T47D (cell line): ENCODE measurements at places on chromosomes 1 and 21.

- no peak for DNase-seq
Observed at GRCh38 chr1:160610569-160611242, 31.4 kb upstream of the CD84 start.

GRCh38 chr1:150002217-150002616, 8.3 kb downstream of the OTUD7B start:
- DNase-seq: no peak

GRCh38 chr1:14253676-14254075, 344.8 kb upstream of the KAZN start:
- no peak for DNase-seq

DNA sequence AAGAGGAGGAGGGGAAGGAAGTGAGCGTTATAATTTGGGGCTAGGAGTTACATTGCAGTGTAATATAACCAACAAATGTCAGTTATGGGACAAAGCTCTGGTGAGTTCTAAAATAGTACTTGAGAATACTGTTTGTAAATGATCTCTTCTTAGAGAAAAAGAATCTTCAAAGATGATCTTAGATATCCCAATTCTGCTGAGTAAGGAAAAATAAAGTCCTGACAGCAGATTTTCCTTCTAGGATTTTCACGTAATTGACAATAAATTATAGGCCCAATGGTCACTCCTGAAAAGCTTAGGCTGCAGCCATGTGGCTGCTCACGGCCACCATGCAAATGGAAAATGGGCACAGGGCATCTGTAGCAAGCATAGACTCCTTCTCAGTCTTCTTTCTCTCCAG, 241.6 kb downstream of the SIPA1L2 start:
- no peak for DNase-seq

- DNase-seq: no peak
Observed at GRCh38 chr1:246698466-246699094, 25.6 kb upstream of the SCCPDH start.

- no peak for DNase-seq
Observed at GRCh38 chr1:41013796-41014195, 7.7 kb downstream of the SLFNL1 start.

- DNase-seq: no peak
Observed at GRCh38 chr1:200794506-200795065, 55.9 kb downstream of the CAMSAP2 start.

GRCh38 chr1:158686111-158687009, at the start of gene SPTA1:
Gene SPTA1, minus strand, starts transcription at chr1:158686715. Its CDS starts 198 bp downstream, at chr1:158686517.
- DNase-seq: no peak

DNA sequence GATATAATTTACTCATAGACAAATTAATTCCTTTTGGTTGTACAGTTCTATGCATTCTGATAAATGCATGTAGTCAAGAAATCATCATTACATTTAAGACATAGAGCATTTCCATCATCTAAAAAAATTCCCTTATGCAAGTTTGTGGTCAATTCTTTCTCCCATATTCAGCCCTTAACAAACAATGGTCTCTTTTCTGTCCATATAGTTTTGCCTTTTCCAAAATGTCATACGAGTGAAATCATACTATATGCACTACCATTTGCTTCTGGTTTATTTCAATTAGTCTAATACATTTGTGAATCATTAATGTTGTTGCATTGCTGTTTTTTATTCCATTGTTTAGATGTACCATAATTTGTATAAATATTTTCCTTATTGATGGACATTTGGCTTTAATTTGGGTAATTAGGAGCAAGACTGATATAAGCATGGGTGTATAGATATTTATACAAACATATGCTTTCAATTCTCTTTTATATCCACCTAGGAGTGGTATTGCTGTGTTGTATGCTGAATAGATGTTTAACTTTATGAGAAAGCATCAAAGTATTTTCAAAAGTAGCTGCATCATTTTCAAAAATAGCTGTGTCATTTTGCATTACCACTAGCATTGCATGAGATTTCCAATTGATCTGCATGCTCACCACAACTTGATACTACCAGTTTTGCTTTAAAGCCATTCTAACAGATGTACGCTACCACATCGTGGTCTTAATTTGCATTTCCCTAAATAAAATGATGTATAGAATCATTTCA, 397.0 kb upstream of the ADAMTS5 start:
- DNase-seq: no peak

DNA sequence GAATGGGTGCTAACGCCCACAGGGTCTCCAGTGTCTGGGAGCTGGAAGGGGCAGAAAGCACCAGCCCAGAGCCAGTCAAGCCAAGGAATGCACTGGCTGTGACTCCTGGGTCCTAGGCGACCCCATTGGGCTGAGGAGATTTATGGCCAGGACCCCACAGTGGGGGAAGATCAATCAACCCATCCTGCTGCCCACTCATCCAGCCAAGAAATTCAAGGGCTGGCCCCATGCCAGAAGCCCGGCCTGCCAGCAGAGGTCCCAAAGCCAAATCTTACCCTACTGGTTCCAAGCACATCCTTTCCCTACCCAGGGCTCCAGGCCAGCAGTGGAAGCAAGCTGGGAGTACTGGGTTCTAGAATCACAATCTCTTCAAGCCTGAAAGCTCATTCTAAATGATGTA, 6.8 kb upstream of the PDZK1IP1 start:
- no peak for DNase-seq

- no peak for DNase-seq
Observed at GRCh38 chr21:15006594-15007230, 58.1 kb downstream of the NRIP1 start.

DNA sequence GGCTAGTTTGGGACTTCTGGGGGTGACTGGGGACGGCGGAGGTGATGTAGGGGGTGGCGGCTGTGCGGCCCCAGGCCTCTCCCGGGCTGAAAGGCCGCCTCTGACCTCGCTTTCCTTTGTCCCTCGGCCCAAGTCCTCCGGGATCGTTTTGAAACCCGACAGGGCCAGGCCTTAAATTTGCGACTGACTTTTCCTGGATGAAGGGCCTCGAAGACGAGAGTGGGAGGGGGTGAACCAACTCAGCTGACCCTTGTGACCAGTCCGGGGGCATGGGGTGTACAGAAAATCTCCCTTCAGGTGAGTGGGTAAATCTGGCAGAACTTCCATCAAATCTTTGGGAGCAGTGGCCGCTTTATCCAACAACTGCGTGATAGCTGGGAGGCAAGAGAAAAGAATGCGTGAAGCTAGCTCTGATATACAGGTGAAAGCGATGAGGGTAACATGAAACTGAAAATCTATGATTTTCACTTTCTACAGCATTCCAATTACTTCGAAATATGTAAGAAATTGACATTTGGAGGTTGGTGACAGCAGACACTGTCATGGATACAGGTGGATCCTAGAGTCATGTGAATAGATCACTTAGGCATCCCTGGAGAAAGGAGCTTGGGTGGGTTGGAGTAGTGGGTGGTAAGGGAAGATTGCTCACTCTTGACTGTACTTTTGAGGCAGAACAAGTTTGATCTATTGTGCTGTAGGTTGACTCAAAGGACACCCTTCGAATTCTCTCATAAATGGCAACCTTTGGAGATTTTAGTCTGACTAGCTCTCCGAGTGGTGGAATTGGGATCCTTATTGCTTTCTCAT, 885 bp downstream of the AHCYL1 start:
- DNase-seq: no peak

GRCh38 chr1:207300970-207301369, 20.5 kb upstream of the CD55 start:
- no peak for DNase-seq

DNA sequence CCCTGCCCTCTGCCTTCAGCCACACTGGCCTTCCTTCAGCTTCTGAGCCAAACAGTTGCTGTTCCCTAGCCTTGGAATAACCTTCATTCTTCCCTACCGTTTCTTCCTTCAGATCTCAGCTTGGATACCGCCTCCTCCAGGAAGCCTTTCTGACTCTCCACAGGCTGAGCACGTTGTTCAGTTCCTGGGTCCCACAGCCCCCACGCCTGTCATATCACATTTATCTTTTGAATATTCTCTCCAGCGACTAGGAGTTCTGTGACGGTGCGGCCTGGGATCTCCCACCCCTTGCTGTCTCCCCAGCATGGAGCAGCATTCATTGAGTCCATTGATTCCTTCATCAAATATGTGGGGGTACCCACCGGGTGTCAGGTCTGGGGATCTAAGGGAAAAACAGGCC, 39.2 kb downstream of the EPHA2 start:
- no peak for DNase-seq

GRCh38 chr1:191907121-191907520, 251.1 kb upstream of the RGS18 start:
- no peak for DNase-seq

GRCh38 chr1:241979071-241979470, 19.8 kb downstream of the MAP1LC3C start:
- DNase-seq: no peak

GRCh38 chr1:1087351-1088028, 13.4 kb upstream of the RNF223 start:
- no peak for DNase-seq

- DNase-seq: no peak
Observed at GRCh38 chr1:246567646-246568235, 1.5 kb downstream of the CNST start.

GRCh38 chr21:38297194-38297631, 40.4 kb downstream of the KCNJ15 start:
- DNase-seq: no peak

DNA sequence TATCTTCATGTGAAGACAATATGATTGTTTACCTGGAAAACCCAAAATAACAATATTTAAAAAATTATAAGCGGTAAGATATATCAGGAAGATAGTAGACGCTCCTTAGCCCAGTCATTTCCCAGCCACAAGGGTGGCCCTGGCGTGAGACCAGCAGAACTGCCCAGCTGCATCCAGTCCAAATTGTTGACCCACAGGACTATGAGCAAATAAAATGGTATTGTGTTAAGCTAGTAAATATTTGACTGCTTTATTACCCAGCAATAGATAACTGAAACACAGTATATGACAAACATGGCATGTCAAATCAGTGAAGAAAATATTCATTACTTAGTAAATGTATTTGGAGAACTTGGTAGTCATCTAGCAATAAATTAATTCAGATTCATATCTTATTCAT, 294.3 kb upstream of the SPAG17 start:
- DNase-seq: peak; percentile 15

DNA sequence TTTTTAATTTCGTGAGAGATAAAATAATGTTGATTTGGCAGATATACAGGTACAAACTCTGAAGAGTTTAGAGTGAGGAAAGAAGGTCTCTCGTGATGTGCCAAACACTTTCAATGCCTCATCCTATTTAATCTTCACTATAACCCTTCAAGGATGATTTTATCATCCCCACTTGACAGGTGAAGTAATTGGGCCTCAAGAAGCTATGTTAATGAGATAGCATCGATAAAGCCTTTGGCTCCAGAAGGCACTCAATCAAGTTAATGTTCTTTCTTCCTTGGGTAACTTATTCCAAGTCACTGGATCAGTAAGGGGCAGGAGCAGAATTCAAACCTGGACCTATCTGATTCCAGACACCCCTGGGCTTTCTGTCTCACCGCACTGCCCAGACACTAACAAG, 7.2 kb downstream of the LMOD1 start:
- DNase-seq: peak; percentile 21

DNA sequence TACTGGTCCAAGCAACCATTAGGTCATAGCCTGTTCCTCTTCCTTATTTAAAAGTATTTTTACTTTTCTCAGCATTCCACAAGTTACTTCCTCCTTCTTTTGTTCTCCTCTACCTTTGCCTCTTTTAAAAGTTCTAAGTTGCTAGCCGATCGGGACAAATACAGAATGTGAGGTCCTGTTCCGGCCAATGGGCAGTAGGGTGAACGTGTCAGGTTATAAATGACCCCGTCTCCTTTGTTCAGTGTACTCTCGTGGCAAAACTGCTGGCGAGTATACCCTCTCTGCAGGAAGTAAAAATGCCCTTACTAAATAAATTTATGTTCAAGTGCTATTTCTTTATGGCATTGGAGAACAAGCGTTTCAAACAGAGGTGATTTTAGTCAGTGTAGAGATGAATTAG, 2.5 kb downstream of the ADCY10 start:
- DNase-seq: no peak

- DNase-seq: no peak
Observed at GRCh38 chr1:32798679-32799416, 18.3 kb downstream of the YARS1 start.

GRCh38 chr1:245232931-245233330, 78.1 kb downstream of the KIF26B start:
- DNase-seq: no peak

DNA sequence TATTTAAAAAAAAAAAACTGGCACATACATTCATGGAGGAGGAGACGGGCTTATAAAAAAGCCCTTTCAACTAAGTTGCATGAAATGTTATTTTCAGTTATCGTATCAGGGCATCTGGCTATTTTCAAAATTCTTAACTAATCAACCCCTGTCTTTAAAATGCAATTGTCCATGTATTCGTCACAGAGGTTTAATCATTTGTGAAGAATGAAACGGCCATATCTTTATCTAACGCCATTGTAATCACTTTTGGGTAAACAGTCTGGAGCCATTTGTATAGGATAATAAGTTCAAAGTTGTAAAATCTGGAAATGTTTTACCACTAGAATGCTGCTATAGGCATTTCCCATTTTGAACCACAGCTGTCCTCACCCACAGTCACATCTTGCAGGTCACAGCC, 30.4 kb downstream of the SLC30A10 start:
- no peak for DNase-seq

DNA sequence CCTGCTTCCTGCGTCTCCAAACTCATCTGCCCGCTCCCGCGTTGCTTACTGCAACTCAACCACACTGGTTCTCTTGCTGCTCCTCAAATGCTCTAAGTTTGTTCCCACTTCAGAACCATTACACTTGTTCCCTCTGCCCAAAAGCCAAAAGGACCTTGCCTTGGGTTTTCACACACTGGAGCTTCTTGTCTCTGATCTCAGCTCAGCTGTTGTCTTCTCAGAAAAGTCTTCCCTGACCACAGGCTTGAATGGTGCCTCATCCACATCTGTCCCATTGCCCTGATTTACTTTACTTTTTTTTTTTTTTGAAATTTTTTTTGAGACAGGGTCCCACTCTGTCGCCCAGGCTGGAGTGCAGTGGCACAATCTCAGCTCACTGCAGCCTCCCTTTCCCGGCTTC, 44.3 kb upstream of the SYT14 start:
- no peak for DNase-seq

DNA sequence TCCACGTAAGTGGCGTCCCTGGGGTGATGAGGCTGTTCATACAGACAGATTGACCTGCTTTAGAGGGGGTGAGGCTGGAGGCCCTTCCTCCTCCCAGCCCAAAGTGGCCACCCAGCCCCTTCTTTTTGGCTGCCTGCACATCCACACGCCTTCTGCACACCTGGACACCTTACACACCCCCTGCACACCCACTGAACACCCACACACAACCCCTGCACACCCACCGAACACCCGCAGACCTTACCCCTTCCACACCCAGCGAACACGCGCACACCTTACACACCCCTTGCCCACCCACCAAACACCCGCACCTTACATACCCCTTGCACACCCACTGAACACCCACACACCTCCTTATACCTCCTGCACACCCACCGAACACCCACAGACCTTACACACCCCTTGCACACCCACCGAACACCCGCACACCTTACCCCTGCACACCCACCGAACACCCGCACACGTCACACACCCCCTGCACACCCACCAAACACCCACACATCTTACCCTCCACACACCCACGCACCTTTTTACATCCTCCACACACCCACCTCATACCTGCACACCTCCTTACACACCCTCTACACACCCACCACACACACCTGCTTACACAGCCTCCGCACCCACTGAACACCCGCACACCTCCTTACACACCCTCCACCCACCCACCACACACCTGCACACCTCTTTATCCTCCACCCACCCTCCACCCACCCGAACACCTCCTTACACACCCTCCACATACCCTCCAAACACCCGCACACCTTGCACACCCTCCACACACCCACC, 37.7 kb downstream of the COQ8A start:
- DNase-seq: no peak

- no peak for DNase-seq
Observed at GRCh38 chr1:13764588-13765332, 64.8 kb downstream of the PRDM2 start.

- DNase-seq: no peak
Observed at GRCh38 chr1:86739648-86740509, 35.5 kb downstream of the SH3GLB1 start.
